Fibroblast of the aortic adventitia (primary cell): ENCODE measurements at places on chromosomes 4 and X.

DNA sequence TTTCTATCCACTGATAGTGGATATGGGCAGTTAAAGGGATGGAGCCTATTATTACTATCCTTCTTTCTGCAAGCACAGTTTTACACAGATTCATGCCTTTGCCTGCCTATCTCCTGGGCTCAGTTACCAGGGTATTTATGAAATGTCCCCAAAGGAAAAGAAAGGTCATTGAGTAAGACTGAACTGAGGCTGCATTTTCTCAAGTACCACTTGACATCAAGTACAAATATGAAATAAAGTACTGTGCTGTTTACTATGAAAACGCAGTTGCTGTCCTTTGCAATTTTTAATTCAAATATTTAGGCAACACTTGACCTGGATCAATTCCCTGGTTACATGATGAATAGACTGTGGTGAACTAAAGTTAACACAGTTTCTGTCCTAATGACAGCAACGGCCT lies 23.5 kb upstream of the SPANXN4 start:
- no peak for DNase-seq

DNA sequence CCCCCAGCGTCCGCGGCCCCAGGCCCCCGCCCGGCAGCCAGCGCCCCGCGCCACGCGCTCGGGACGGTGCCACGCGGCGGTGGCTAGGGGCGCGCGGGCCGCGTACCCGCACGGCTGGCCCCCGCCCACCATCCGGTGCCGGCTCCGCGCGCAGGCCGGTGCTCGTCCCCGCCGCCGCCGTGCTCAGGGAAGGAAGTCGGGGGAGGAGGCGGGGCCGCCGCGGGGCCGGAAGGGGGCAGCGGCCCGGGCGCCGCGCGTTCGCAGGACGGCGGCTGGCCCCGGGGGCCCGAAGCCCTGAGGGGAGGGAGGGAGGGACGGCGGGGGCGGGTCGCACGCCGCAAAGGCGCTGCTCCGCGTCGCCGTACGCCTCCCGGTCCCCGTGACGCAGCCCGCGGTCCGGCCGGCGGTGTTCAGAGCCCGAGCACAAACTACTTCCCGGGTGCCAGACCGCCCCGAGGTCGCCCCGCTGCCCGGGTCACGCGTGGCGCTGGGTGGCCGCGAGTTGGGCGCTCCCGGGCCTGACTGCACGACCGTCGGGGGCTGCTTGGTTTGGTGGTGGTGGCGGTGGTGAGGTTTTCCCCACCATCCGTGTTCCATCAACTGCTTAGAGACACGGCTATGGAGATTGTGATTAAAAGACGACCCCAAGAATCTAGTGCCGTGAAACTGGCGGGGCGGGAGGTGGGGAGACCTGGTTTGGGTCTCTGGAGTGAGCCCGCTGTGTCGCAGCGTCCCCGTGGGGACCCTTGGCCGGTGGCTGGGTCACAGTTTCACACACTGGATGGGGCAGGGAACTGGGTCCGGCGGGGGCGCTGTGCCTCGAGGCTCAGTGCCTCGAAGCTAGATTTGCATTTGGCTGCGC lies at the start of gene DCTD:
Gene DCTD (minus strand): TSS at position 205 of the 862 bp plus-strand sequence. CDS start 1,818 bp downstream, outside the sequence.
- DNase-seq: peak; percentile 46

GRCh38 chrX:152941328-152942076 lies 43.6 kb downstream of the ZNF185 start:
- peak; percentile 89 for DNase-seq

DNA sequence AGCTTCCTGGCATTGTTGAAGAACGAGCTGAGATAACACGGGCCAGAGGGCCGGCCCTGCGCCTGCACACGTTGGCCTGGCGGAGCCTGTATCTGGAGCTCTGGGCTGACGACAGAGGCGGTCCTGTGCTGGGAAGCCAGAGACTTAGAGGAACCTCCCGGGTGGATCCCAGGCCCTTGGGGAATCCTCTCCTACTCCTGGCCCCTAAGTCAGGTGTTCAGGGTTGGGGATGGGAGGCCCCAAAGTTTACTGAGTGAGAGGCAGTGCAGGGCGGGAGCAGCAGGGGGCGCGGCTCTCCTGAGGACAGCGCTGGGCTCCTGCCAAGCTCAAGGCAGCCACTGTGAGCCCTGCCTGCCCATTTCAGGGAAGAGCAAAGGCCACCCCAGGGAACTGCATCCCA lies 2.5 kb upstream of the HTRA3 start:
- peak; percentile 82 for DNase-seq

GRCh38 chrX:36422368-36422767 lies 502.8 kb downstream of the CFAP47 start:
- DNase-seq: no peak

DNA sequence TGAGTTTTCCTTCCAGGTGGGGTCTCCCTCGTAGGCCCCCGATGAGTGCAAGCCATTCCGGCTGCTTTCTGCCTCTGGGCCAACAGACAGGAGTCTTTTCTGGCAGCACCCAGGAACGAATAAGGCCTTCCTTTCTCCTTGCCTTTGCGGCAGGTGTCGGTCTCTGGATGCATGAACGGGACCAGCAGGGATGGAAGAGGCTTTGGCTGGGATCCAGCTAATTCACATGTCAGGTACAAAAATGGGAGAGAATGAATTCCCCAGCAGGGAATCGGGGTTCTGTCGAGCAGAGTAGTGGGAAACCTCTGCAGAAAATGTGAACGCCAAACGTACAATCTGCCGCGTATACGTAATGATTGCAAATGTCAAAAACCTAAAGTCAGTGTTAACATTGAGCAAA lies 146.1 kb upstream of the TBL1X start:
- no peak for DNase-seq

GRCh38 chr4:85414972-85415371 lies 60.0 kb upstream of the ARHGAP24 start:
- no peak for DNase-seq

- peak; percentile 58 for DNase-seq
Measured at GRCh38 chrX:55135171-55135570, 46.4 kb downstream of the PAGE2 start.

DNA sequence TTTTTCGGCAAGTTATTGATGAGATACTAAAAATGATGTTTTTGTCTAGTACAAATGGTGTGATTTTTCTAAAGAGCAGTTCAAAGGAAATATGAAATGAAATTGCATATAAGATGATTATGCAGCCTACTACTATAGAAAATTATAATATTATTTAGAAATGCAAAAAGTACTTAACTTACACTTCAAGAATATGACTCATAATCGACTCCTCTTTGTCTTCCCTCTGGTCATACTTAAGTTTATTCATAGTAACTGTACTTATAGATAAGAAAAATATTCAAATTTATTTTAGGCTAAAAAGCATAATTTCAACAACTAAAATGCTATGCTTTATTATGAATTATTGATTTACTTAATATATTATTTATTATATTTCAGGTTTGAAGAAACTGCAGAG lies 33.2 kb downstream of the CEP44 start:
- peak; percentile 31 for DNase-seq

GRCh38 chrX:54785901-54786300 lies 12.2 kb downstream of the ITIH6 start:
- peak; percentile 13 for DNase-seq

DNA sequence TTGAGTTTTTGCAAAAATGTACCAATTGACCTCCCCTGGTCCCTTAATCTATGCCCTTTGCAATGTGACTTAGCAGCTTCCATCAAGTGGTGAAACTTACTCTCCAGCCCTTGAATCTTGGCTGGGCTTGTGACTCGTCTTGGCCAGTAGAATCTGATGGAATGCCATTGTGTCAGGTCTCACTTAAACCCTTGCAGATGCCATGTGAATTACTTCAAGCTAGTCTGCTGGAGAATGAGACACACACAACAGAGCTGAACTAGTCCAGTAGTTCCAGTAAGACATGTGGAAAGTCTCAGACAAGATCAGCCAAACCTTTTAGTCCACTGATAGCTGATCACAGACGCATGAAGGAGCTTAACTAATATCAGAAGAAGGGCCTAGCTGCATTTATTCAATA lies 567.8 kb upstream of the CPEB2 start:
- peak; percentile 2 for DNase-seq

DNA sequence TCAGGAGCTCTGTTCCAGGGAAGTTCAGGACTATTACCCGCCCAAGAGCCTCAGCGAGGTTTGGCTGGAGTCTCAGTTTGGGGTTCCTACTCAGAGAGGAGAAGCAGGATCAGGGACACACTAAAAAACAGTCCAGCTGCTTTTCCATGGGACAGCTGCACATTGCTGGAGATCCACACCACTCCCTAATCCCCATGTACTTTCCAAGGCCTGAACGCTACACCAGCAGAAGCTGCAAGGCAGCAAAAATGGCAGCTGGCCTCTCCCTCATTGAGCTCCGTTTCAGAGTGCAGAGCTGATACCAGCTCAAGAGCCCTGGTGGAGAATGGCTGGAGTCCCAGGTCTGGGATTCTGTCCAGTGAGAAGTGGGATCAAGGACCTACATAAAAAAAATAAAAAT lies 551.2 kb upstream of the PABPC5 start:
- no peak for DNase-seq

DNA sequence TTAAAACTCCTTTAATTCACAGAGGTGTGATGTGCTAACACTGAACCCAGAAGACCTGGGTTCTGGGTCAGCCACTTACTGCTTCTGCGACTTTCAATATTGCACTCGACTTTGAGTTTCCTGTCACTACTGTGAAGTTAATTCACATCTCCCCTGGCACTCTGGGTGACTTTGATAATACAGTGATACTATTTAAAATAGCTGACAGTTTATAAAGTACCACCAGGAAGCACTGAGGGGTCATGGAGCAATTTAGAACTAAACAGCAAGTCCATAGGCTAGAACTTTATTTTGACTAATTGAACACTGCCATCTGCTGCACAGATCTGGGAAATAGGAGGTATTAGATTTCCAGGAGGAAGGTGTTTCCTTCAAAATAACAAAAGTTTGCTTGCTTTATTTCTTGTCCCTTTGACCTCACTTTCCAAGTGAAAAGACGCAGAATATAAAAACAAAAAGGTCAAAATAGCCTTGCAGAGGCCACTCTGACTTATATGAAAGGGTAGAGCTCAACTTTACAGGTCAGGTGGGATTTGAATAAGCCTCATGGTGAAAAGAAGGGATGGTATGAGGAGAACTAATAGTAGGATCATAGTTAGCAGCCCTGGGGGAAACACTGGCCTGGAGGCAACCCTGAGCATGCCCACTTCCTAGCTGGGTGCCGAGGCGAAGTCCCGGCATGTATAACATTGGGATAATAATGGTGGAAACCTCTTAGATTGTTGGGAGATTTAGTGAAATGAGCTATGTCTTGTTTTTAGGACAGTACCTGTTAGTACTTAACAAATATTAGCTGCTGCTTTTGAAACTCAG lies 53.4 kb downstream of the ZNF518B start:
- DNase-seq: peak; percentile 80

- peak; percentile 39 for DNase-seq
Measured at GRCh38 chrX:133530960-133531359, 115.7 kb upstream of the GPC4 start.

DNA sequence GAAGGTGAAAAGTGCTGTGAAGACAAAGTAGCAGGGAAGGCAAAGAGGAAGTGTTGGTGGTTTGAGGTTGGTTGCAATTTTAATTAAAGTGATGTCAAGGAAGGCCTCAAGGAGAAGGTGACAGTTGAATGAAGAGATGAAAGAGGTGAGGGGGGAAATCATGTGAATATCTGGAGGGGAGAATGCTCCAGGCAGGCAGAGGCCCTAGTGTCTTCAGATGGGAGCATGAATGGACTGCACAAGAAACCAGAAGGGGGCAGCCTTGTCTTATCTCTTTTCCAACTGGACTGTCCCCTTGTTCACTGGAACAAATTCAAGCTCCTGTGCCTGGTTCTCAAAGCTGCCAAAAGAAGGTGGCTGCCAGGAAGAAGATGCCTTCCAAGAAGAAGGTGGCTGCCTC lies 68.4 kb downstream of the MAOB start:
- DNase-seq: peak; percentile 4

GRCh38 chr4:153791746-153792617 lies 3.1 kb upstream of the SFRP2 start:
- peak; percentile 22 for DNase-seq

- no peak for DNase-seq
Measured at GRCh38 chr4:38670939-38671591, 7.1 kb downstream of the KLF3 start.

DNA sequence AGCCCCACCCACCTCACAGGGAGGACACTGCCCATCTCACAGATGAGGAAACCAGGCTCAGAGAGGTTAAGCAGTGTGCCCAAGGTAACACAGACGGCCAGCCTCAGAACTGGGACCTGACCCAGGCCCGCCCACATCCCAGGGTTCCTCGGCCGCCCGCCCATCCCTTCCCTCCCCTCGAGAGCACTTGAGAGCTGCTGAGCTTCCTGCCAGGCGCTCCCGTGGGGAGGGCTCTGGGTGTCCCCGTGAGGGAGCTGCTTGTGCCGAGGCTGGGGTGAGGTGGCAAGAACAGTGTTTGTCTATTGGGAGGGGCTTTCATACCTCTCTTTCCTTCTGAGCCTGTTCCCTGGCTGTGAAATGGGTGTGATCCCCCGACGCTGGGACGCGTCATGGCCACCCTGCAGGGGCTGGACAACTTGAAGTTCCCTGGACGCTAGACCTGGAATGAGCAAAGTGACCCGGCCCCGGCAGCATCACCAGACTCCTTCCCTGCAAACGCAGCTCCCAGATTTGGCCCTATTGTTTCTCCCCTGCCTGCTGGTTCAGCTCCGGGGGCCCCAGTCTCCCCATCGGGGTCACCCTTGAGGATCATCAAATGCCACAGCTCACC lies 204.9 kb downstream of the AFAP1 start:
- no peak for DNase-seq

DNA sequence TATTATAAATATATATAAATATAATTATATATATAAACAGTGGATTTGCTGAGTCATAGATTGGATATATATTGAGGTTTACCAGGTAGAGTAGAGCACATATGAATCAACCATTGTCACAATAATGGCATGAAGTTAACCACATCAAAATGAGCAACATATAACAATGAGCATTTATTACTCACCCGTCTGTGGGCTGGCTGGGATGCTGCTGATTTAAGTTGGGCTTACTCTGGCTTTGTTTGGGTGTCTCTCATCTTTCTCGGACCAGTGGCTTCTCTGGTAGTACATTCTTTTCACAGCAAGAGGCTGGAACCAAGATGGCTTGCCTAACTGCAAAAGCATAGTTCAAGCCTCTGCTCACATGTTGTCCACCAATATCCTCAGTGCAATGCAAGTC lies 111.7 kb upstream of the TAPT1 start:
- peak; percentile 52 for DNase-seq

- no peak for DNase-seq
Measured at GRCh38 chrX:120739300-120739699, 109.4 kb upstream of the C1GALT1C1 start.

GRCh38 chrX:53321230-53321942 lies 40.0 kb upstream of the IQSEC2 start:
- no peak for DNase-seq
